Prostate gland (tissue), 2 donors: ENCODE measurements at places on chromosomes 12 and 14. TPM values are rescaled to one million over a fixed set of nuclear protein-coding genes. Genes with fewer than 3 reads are reported as not detected.

P2RX7 gene
- total RNA-seq: 11.8 TPM

- no peak overlapping the region for H3K27ac ChIP-seq
- DNase-seq: no peak
- no peak overlapping the region for H3K4me3 ChIP-seq
- H3K27me3 ChIP-seq: no peaks in the 10 kb centered on the region
- H3K36me3 ChIP-seq: no peaks in the 10 kb centered on the region
- no peaks in the 10 kb centered on the region for H3K4me1 ChIP-seq
Measured at GRCh38 chr12:89319606-89320005, 32.7 kb downstream of the DUSP6 start.

ARL6IP4 gene
- total RNA-seq: 257 TPM

GRCh38 chr14:103185051-103186029 is 62.1 kb downstream of the TNFAIP2 start:
- no peaks in the 10 kb centered on the region for H3K27me3 ChIP-seq
- no peak overlapping the region for H3K27ac ChIP-seq
- H3K36me3 ChIP-seq: no peaks in the 10 kb centered on the region
- no peaks in the 10 kb centered on the region for H3K4me1 ChIP-seq
- DNase-seq: no peak
- H3K4me3 ChIP-seq: no peak overlapping the region

DNA sequence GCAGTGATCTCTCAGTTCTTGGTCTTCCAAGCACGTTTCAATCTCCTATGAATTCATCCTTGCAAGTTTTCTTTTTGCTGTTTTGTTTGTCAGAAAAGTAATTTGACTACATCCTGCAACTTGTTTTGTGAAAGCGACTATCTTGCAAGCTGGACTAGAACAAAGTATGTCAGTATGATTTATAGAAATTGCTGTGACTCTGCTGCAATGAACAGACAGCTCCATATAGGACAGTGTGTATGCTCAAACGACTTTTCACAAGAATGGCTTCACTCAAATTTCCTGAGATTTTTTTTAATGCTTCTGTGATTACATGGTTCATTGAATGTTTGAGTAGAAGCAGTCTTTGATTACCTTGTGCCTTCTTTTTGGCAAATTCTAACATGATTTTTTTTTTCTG is 123.5 kb upstream of the TRHDE start:
- H3K4me1 ChIP-seq: no peaks in the 10 kb centered on the region
- no peaks in the 10 kb centered on the region for H3K36me3 ChIP-seq
- DNase-seq: no peak
- no peak overlapping the region for H3K27ac ChIP-seq

GRCh38 chr12:117134059-117134458 is 34.8 kb upstream of the TESC start:
- H3K27me3 ChIP-seq: no peaks in the 10 kb centered on the region
- H3K36me3 ChIP-seq: no peaks in the 10 kb centered on the region
- no peak overlapping the region for H3K27ac ChIP-seq
- H3K4me1 ChIP-seq: no peaks in the 10 kb centered on the region
- no peak overlapping the region for H3K4me3 ChIP-seq
- DNase-seq: no peak

DNA sequence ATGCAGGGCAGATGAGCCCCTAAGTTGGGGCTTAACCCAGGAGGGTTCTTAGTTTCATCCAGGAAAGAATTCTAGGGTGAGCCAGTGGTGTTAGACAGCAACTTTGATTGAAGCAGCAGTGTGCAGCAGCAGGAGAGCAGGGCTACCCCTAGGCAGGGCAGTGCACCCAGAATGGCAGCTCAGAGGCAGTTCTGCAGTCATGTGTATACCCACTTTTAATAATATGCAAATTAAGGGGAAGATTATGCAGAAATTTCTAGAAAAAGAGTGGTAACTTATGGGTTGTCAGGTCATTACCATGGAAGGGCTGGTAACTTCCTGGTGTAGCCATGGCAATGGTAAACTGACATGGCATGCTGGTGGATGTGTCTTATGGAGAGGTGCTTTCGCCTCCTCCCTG is 297.5 kb downstream of the PCNX1 start:
- H3K4me1 ChIP-seq: no peaks in the 10 kb centered on the region
- no peak overlapping the region for H3K27ac ChIP-seq
- no peak overlapping the region for H3K4me3 ChIP-seq
- H3K36me3 ChIP-seq: no peaks in the 10 kb centered on the region

RNASE7 gene
- not detected for total RNA-seq

STAC3 gene
- total RNA-seq: 20.9 TPM

IL25 gene
- total RNA-seq: not detected

DNA sequence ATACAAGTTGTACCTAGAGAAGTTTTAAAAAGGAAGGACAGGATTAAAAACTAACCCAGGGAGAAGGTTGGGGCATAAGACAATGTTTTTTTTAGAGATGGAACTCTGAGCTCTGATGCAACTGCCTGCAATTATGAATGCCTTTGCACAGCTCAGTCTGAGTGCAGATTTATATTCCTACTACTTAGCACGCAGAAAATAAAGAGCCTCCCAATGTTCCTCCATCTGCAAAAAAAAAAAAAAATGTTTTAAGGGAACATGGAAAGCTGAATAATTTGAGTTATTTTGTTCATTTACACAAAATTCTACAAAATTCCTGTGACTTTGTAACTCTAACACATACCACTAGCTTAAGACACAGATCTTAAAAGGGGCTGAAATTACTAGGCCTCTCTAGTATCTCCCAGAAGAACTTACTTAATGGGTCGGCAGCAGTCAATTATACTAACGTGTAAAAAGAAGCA is 15.7 kb downstream of the CLIP1 start:
- peaks cover 4% of the 10 kb centered on the region for H3K4me1 ChIP-seq
- H3K27me3 ChIP-seq: no peaks in the 10 kb centered on the region
- no peak overlapping the region for H3K27ac ChIP-seq
- H3K4me3 ChIP-seq: no peak overlapping the region
- no peaks in the 10 kb centered on the region for H3K36me3 ChIP-seq
